ENCODE measurements at places on chromosomes 3 and 15.

- DNase-seq, result no peak
Observed at GRCh38 chr15:40953713-40954074, 423 bp downstream of the CHAC1 start.

- DNase-seq, result no peak
Observed at GRCh38 chr3:78201091-78201490, 1161.2 kb downstream of the ROBO2 start.

GRCh38 chr15:73385205-73385604 is 16.4 kb upstream of the HCN4 start:
- DNase-seq, result no peak

DNA sequence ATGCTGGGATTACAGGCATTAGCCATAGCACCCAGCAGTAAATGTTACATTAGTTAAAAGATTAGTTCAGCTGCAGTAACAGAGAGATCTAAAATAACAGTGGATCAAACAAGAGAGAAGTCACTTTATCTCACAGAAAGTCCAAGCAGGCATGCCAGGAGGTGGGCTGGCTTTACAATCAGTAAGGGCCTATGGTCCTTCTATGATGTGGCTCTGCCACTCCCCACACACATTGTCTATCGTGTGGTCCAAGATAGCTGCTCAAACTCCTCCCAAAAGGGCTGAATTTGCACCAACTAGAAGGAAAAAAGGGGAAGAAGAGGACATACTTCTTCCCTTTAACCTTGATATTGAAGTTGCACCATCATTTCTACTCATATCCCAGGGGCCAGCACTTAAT is 4.6 kb upstream of the RUVBL1 start:
- DNase-seq, result no peak

DNA sequence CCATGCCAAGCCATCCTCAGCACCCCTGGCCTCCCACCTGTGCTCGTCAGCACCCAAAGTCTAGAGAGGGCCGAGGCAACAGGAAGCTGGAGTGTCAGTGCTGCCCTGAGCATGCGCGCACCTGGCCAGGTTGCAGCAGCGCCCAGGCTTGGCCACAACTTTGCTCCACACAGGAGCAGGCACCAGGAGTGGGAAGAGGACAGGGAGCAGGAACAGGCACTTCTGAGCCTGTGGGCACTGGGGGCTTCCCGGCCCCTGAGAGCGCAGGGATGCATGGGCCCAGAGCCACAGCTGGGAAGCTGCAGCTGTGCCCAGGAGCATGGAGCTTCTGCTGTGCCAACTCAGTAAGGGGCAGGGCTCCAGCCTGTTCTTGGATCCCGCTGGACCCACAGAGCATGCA is 471.5 kb upstream of the WNT5A start:
- no peak for DNase-seq

- DNase-seq, result no peak
Observed at GRCh38 chr15:58555162-58556027, 123.6 kb downstream of the LIPC start.

DNA sequence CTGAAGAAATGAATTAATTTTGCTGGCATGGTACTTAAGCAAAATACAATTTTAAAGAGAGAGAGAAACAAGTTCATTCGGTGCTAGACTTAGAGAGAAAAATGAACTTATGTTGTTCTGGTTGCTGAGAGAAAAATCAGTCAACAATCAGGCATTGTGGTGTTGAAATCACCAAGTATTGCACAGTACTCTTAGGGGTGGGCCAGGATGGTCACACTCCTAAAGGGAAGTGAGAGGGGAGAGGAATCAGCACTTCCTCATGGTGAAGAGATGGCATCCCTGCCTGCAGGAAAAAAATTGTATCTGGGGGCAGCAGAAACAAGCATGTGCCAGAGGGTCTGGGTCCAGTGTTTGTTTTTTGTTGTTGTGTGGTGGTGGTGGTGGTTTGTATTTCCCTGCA is 7.0 kb upstream of the DMXL2 start:
- DNase-seq, result no peak

- no peak for DNase-seq
Observed at GRCh38 chr3:79729096-79729495, 38.7 kb downstream of the ROBO1 start.

DNA sequence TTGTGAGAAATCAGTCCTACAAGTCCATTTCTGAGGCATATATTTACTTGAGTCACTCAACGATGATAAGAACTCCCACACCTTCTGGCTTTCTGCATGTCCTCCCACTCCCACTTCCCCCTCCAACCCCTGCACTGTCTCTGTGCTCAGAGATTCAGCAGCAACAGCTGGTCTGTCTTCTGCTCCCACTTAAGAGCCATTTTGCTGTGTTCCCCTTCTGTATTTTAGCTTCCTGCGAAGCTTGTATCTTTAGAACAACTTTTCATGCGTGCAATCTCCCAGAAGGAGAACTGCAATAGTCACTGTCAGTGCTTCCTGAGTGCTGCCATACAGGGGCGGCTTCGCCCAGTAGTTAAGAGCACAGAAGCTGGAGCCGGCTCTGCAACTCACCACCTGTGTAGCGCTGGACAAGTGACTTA is 90.0 kb upstream of the SPATA12 start:
- no peak for DNase-seq

DNA sequence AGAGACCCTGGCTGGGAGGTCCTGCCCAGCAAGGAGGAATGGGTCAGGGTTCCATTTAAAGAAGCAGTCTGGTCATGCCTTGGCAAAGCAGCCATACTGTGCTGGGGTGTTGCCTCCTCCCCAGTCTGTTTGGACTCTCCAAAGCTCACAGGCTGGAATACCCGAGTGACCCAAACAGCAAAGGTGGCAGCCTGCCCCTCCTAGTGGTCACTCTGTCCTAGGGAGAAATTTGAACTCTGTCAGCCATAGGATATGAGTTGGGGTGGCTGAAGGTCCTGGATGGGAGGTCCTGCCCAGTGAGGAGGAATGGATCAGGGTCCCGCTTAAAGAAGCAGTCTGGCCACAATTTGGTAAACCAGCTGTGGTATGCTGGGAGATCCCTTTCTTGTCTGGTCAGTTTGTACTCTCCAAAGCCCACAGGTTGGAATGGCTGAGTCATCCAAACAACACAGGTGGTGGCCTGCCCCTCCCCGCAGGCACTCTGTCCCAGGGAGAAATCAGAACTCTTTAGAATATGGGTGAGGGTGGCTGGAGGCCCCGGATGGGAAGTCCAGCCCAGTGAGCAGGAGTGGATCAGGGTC is 45.0 kb downstream of the CCR1 start:
- DNase-seq, result no peak

DNA sequence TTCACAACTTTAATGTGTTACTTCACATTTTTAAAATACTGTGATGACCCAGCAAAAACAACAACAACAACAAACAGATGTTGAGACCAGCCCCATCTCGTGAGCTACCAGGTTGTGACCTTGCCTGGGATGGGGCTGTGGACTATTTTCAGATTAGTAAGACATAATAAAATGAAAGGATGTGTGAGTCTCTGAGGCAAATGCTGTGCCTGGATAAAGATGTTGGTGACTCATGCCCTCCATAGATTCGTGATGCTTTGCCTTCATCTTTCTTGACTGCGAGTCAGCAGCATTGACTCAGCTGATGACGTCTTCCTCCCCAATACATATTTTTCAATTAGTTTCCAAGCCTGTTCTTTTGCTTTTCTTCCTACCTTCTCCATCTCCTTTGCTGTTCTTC is 453.0 kb upstream of the CFAP20DC start:
- no peak for DNase-seq

DNA sequence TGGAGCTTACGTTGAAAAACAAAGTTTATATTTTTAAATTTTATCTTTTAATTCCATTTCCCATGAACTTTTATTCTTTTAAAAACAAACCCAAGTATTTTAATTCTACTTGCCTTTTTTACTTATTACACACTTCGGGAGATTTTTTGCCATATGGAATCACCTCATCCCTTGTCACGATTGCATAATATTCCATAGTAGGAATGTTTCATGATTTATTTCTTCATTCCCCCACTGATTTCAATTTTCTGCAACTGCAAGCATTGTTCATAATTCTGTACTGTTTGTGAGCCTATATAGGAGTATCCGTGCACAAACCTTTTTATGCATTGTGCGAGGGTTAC is 574 bp upstream of the SLC25A36 start:
- DNase-seq, result no peak

GRCh38 chr3:172218350-172219323 is 179.3 kb downstream of the FNDC3B start:
- no peak for DNase-seq

DNA sequence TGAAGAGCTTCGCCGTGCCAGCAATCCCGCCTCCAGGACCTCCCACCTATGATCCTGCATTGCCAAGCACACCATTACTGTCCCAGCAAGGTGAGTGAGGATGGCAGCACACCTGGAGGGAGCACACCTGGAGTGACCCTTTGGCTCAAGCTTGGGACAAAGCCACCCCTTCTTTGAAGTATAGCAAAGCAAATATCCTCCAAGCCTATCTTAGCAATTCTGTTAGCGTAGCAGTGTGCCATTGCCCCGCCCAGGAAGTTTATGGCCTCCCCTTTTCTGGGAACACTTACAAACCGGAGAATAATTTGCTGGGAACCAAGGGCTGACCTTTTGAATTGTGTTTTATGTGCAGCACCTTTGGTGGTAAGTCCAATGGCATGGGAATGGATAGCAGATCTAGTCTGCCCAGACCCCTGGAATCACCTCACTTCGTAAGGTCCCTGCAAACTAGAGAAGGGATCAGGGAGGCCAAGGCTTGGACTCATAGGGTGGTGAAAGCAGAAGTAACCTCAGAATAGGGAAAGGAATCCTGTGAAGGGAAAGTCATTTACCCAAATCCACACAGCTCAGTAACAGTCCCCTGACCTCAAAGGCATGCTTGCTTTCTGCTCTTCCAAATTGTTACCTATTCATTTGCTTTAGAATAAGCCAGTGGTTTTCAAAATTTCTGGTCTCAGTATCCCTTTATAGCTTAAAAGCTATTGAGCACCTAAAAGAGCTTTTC is 70.1 kb downstream of the HCN4 start:
- no peak for DNase-seq

DNA sequence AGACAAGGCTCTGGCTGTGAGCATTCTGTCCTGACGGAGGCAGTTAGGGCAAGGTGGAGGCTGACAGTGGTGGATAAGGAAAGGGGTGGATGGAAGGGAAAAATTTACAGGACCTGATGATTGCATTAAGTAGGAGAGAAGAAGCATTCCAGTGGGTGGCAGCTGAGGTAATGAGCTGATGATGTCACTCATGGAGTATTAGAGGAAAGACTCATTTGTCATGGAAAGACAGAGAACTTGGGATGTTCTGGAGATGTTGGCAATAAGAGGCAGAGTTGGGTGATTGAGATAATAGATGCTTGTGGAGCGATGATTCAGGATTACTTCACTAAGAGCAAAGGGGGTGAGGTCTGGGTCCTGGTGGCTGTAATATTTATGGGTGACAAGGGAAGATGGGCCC is 63.6 kb upstream of the SCN5A start:
- DNase-seq, result no peak

DNA sequence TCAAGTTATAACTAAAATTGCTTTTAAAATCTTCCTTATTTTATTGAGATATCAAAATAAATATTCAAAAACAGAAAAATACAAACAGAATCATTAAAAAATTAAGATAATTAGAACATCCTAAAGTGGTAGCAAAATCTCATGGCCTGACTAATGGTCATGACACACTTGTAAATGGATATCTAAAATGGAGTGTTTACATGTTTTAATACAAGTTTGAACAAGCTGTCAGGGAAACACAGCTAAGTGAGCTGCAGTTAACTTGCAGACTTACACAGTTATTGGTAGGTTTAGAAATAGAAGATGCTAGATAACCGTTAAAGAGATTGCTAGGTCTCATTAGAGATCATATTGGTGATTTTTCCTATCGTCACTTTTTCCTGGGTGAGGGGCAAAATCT is 242.3 kb downstream of the LPP start:
- DNase-seq, result no peak

GRCh38 chr3:14422016-14422963 is 19.9 kb downstream of the SLC6A6 start:
- no peak for DNase-seq

DNA sequence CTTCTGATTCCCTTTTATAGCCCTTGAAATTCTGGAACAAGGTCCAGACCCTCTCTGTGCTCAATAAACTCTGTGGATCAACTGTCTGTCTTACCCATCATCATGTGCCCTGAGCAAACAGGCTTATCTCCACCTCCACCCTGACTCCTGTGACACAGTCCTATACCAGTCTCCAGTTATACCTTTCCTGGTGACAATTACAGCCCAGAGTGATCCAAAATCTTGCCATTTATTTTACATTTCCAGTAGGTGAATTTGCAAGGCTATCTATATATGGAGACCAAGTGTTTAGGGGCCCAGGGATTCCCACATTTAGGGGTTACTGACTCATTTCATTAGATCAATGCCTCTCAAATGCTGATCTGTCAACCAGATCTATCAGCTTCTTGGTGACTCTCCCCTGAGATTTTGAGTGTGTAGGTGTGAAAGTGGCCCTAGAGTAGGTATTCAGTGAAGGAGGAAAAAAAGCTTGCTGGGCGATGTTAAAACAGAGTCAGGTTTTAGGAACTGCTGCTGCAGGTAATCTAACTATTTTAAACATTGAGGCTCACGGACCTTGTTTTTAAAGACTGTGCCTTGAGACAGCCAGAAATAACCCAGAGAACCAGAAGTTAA is 229.6 kb upstream of the WNT5A start:
- DNase-seq, result no peak

GRCh38 chr3:77931255-77932009 is 891.5 kb downstream of the ROBO2 start:
- DNase-seq, result no peak

DNA sequence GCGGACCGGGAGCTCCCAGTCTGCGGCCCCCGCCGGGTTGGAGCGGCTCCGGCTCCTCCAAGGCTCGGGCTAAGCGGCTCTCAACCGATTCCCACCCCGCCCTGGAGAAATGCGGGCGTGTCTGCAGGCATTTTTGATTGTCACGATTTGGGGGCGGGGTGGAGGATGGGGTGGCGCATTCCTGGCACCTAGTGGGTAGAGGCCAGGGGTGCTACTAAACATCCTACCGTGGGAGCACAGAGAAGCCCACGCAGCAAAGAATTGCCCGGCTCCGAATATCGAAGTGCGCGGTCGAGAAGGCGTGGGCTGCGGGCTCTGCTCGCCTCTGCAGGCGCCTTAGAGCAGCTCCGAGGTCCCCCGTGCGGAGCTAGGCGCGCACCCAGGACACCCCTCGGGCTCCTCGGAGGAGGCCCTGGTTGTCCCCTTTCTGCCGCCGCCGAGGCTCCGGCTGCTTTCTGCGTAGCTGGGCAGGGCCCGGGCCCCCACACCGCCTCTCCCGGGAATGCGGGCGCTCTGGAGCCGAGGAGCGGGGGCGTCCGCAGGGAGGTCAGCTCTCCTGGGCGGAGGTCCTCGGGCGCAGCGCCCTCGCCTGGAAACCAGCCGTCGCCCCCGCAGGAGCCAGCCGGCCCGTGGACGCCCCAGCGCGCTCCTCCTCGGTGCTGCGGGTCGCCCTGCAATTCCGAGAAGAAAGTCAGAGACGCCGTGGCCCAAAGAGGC is 16.5 kb upstream of the LAMP3 start:
- no peak for DNase-seq
